SK-N-SH (cell line): ENCODE measurements at places on chromosomes 11 and 22. TPM values are rescaled to one million over a fixed set of nuclear protein-coding genes. Genes with fewer than 3 reads are reported as not detected.
A peak's percentile ranks its signal among the peaks of the same experiment; 100 is the strongest.

- DNase-seq: no peak
Measured at GRCh38 chr11:107769189-107769588, 57.3 kb upstream of the SLN start.

DNA sequence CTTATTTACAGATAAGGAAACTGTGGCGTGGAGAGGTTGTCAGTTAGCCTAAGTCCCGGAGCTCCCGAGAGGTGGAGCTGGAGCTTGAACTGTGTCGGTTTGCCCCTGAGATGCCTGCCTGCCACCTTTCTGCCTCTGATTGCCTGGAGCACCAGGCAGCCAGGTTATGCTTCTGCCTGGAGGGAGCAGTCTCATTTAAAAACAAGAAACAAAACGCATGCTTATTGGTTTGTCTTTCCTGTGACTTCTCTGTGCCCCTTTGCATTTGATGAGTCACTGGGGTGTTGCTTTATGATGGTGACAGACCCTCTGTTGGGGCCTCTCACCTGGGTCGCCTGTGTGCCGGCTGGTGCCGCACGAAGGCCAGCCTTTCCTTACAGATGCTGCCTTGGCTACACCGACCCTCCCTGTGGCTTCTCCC lies 12.2 kb downstream of the AP2A2 start:
- DNase-seq: no peak

DNA sequence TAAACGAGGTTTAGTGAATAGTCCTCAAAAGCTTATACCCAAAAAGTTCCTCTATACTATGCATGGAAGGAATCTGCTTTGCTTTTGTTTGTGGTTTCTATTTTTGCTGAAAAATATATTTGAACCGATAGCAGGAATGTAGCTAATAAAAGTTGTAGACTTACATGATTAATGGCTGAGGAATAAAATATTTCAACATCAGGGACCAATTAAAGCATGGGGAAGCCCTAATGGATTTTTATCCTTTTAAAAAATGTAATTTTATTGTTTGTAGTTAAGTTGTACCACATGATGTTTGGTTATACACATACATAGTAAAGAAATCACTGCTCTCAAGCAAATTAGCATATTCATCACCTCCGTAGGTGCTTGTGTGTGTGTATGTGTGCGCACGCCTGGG lies 295.3 kb upstream of the CNTN5 start:
- DNase-seq: no peak

DNA sequence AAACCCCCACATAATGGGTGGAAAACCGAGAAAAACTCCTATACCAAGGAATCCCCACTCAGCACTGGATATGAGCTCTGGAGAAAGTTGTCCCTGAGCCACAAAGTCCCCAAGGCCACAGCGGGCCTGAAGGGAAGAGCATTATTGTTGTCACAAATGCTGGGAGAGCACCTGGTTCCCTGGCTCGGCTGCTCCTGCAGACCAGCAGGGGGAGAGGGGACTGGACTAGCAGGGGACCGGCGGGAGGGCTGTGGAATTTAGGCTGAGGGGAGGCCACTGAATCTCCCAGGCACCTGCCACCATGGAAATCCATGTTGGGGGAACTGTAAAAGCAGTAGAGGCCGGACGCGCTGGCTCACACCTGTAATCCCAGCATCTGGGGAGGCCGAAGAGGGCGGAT lies 7.0 kb downstream of the PC start:
- no peak for DNase-seq

DNA sequence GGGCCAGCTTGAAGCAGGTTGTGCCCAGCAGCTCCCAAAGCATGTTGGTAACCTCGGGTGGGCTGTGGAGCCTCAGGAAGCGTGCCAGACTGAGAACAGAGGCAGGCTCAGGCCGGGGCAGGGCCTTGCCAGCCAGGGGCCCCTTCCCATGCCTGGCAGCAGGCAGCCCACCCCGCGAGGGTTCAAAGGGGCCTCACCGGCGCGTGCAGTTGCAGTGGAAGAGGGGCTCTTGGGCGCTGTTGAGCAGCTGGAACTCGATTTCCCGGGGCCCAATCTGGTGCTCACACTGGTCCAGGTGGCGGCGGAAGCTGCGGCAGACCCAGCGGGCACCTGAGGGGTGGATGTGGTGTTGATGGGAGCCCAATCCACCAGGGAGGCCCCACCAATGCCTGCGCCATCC lies 3.6 kb downstream of the PLA2G3 start:
- DNase-seq: peak; percentile 15

- no peak for DNase-seq
Measured at GRCh38 chr11:117793583-117793982, 3.4 kb downstream of the DSCAML1 start.

DNA sequence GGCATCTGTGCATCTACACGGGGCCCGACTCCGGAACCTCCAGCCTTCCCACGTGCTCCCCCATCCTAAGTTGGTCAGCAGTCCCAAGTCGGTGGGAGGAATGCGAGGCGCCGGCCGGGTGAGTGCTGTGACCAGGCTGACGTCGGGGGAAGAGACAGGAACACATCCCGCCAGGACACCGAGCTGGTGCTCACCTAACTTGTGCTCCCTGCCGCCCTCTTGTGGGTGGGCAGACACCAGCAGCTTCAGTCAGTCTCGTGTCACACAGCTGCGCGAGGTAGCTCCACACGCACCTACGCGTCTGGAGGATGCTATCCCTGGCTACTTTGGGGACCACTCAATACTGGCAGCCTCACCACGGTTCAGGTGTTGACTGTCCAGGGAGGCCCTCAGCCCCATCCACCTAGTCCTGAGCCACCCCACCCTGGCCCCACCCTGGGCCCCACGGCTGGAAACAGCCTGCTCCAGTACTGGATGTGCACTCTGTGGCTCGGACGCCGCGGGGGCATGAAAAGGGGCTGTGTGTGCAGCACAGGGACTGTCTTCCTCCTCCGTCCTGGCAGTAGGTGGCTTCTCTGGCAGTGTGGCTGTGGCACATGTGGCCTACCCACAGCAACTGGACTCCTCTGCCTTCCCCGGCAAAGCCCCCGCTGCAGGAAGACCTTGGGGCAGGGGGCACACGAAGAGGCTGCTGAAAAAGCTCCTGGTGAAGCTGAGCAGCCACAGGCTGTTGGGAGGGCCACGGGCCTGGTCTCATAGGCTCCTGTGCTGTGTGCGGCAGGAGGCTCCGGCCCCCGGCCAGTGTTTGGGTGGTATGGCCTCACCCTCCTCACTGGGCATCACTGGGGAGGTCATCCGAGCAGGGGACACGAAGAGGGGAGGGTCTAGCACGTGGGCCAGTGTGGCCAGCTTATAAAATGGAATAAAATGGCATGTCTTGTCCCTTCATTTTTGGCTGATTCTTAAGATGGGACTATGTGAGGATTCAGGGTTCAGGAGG lies 11.2 kb upstream of the BID start:
- DNase-seq: no peak

DGAT2 gene
- 1.1 and 1.4 TPM in 2 replicates for polyA plus RNA-seq

- no peak for DNase-seq
Measured at GRCh38 chr11:14503023-14503422, 3.4 kb upstream of the COPB1 start.

DNA sequence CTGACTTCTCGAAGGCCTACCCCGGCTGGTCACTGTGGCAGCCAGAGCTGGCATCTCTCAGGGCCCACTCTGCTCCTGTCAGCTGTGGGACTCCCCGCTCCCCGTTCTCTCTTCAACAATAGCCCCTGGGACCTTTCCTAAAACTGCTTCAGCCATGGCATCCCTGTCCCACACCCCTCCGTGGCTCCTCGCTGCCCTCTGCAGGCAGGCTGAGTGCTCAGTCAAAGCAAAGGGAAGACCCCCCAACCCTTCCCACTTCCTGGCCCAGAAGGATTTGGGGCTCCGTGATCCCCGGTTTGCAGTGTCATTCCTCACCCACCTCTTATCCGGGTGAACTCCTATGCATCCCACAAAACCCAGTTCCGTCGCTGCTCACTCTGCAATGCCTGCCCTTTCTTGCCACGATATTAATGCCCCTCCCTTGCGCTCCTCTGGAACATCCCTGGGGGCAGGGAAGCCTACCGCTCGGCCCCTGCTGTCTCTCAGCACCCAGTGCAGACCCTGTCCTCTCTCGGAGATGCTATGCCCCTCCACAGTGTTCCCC lies 1.6 kb upstream of the TH start:
- DNase-seq: no peak

ZNF215 gene
- polyA plus RNA-seq: 0.15 and 0.54 TPM in 2 replicates

DNA sequence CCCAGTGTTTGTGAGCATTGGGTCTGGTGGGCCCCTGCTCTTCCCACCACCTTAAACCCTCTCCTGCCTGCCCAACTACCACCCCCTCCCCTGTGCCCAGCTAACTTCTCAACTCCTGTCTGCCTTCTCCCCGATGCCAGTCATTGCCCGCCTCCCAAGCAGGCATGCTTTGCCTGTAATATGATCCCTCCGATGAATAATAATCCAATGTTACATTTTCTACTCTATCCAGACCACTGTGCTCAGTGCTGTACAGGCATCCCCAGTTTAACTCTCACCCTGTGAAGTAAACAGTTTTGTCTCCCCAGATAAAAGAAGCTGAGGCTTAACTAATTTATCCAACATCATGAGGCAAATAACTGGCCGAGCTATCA lies 35.5 kb upstream of the OLFML1 start:
- no peak for DNase-seq

DNA sequence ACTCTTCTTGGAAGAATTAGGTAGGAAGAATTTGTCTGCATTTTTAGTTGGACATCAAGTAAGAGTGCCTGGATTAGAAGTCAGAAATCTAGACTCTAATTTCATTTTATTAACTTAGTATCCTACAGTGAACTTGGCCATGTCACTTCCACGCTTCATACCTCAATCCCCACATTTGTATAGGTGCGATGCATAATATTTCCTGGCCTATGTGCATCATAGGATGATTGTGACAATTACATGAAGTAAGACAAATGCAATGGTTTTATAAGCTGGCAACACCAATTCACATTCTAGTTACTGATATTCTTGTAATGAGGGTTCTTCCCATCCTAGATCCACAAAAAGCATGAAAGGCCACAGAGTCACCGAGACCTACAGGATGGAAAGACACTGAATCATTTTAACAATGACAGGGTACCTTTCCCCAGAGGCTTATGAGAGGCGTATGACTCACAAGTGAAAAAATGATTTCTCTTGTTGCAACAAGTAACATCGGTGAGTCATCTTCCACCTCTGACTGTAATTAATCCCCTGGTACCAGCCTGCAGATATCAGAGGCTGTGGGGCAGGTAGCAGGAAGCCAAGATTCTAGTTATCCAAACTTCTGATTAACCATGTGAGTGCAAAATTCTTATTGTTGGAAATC lies 56.0 kb upstream of the OR5AK2 start:
- no peak for DNase-seq

DNA sequence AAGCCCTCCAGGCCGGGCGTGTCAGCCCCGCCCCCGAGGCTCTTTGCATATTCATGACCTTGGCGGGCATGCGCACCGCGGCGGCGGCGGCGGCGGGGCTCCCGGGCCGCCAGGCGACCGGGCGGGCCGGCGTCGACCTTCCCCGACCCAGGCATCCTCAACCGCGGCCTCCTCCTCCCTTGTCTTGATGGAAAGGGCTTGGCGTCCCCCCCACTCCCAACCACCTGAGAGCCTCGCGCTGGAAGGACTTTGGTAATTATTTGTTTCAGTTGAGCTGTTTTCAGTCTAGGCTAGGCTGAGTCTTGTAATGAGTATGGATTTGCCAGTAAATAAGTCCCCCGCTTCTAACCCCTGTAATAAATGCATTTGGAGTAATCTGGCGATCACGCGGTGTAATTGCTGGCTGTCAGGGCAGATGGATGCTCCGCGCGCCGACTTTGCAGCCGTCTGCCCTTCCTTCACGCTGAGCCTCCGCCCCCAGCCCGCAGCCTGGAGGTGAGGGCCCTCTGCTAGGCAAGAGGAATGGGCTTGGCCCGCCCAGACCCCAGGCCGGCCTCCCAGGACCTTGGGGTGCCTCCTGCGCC lies 25.2 kb downstream of the FLRT1 start:
- peak; percentile 81 for DNase-seq

GRCh38 chr11:29984544-29984943 lies 32.3 kb downstream of the KCNA4 start:
- DNase-seq: no peak
